ENCODE measurements at places on chromosomes 13 and 19.

DNA sequence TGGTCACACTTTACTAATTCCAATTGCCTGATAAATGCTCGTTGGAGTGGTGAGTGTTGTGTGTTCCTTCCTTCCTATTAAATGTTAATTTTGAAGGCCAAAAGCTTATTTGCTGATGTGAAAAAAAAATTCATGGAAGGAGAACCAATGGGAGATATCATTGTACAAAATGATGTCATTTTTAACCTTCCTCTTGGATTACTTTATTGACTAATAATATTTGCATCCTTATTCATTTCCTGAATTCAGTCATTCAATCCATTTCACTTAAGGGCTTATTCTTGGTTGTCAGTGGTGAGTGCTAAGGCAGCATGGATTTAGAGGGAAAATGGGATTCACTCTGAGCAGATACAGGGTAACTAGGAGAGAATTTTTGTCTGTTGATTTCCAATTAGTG is 216.0 kb upstream of the HTR2A start:
- DNase-seq, result no peak

DNA sequence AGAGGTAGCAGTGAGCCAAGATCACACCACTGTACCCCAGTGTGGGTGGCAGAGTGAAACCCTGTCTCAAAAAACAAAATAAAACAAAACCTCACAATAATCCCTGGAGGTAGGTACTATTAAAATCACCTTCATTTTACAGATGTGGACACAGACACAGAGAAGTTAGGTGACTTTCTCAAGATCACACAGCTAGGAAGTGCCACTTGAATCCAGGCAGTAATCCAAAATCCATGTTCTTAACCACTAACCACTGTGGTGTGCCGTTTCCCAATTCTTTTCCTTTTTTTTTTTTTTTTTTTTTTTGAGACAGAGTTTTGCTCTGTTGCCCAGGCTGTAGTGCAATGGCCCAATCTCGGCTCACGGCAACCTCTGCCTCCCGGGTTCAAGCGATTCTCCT is 9.0 kb downstream of the PPP1R14A start:
- no peak for DNase-seq

DNA sequence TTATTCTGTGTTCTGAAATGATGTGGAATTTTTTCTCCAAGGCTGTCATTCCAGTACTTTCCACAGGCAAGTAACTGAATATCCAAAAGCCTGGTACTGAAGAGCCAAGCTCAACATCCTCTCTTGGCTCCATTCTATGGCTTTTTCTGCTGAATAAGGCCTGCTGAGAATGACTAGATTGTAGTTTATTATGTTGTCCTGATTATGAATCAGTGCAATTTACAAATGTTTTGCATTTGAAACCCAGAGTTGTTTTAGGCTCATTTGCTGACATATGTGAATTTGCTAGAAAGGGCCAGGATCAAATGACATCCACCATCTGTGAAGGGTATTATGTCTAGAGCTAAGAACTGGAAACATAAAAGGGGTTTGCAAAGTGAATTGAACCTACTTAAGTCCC is 596.6 kb downstream of the KCTD12 start:
- no peak for DNase-seq

DNA sequence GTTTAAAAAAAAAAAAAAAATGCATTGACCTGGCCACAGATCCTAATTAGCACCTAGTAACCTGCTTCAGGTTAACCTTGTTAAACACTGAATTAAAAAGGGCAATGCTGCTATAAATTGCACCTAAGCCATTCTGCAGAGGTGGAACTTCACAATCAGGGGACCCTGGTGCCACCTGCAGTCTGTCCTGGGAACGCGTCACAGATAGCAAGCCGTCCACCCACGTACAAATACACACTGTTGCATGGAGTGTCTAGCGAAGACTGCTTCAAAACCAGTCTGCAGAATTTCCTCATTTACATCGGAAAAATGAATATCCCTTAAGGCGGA is 169.3 kb downstream of the COL4A1 start:
- DNase-seq, result peak; percentile 81

- DNase-seq, result no peak
Measured at GRCh38 chr13:41457589-41458186, 338 bp downstream of the RGCC start.

DNA sequence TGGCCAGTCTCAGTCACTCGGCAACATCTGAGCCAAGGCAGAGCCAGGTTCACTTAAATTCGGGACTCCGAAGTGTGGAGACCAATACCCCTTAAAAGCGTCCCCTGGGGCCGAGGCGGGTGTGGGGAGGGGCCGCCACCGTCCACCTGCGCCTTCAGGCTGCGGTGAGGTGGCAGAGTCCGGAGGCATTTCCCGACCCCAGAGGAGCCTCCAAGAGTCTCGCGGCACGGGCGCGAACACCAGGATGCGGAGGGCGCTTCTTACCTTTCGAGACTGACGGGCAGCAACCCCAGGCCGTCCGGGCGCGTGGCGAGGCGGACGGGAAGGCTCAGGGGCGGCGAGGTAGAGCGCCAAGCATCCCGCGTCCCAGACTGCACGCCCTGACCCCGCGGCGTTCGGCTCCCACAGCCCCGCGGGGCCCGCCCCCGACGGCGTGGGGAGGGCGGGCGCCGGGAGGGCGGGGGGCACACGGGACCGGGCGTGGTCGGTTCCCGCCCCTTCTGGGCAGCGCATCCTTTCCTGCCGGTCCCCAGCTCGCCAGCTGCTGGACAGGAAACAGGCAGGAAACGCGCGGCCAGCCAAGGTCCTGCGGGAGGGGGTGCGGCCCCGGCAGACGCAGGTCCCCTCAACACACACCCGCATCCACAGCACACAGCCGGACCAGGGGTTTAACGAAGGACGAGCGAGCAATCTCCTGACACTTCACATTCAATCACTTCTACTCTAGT is at the start of gene THSD1:
TSS of gene THSD1 (minus strand) at position 406 of the 728 bp plus-strand sequence. CDS start 3,572 bp downstream, outside the sequence.
- peak; percentile 16 for DNase-seq

- no peak for DNase-seq
Measured at GRCh38 chr13:29428310-29429181, 166.9 kb downstream of the SLC7A1 start.
